Omental fat pad (tissue), 4 donors: ENCODE measurements at places on chromosomes 4 and X. TPM values are rescaled to one million over a fixed set of nuclear protein-coding genes. Genes with fewer than 3 reads are reported as not detected.

RAB9B gene
- total RNA-seq = 0.60 TPM

DDX3X gene
- total RNA-seq = 542 TPM

NAA11 gene
- total RNA-seq = not detected

GATA1 gene
- total RNA-seq = not detected

XG gene
- total RNA-seq = 3.5 TPM

FGFR3 gene
- total RNA-seq = 2.4 TPM

VCX gene
- total RNA-seq = not detected

FGG gene
- not detected for total RNA-seq

NDP gene
- total RNA-seq = 0.63 TPM

GAGE12F gene
- not detected for total RNA-seq

HHIP gene
- total RNA-seq = 2.3 TPM

UGDH gene
- total RNA-seq = 202 TPM

SLC4A4 gene
- 9.5 TPM for total RNA-seq

PGRMC1 gene
- 296 TPM for total RNA-seq

SPACA5 gene
- not detected for total RNA-seq

AIFM1 gene
- total RNA-seq = 21.2 TPM

CXCL1 gene
- 114 TPM for total RNA-seq

SPANXB1 gene
- not detected for total RNA-seq

CNKSR2 gene
- total RNA-seq = 9.5 TPM

TCP11X1 gene
- total RNA-seq = not detected

ABLIM2 gene
- 10.1 TPM for total RNA-seq

DKK2 gene
- 0.28 TPM for total RNA-seq

FDCSP gene
- not detected for total RNA-seq

ARR3 gene
- total RNA-seq = not detected

SMIM10 gene
- total RNA-seq = 3.5 TPM

TMEM31 gene
- not detected for total RNA-seq

SLC16A2 gene
- 8.0 TPM for total RNA-seq

FANCB gene
- total RNA-seq = 1.3 TPM

HERC5 gene
- total RNA-seq = 5.9 TPM

CSAG2 gene
- total RNA-seq = not detected

SPARCL1 gene
- total RNA-seq = 507 TPM

REST gene
- 35.5 TPM for total RNA-seq

AASDH gene
- total RNA-seq = 8.0 TPM

FNIP2 gene
- 56.4 TPM for total RNA-seq

VSIG4 gene
- 512 TPM for total RNA-seq

BEND2 gene
- not detected for total RNA-seq

PFKFB1 gene
- 14.5 TPM for total RNA-seq

NUDT10 gene
- total RNA-seq = 1.4 TPM

F11 gene
- total RNA-seq = not detected

GASK1B gene
- total RNA-seq = 52.3 TPM
